ENCODE measurements at places on chromosomes 2 and 18. TPM values are rescaled to one million over a fixed set of nuclear protein-coding genes. Genes with fewer than 3 reads are reported as not detected.

GRCh38 chr18:56107821-56108477, 520.0 kb upstream of the TCF4 start:
- DNase-seq, result no peak

- no peak for DNase-seq
Measured at GRCh38 chr2:105796791-105797190, 52.1 kb downstream of the NCK2 start.

DNA sequence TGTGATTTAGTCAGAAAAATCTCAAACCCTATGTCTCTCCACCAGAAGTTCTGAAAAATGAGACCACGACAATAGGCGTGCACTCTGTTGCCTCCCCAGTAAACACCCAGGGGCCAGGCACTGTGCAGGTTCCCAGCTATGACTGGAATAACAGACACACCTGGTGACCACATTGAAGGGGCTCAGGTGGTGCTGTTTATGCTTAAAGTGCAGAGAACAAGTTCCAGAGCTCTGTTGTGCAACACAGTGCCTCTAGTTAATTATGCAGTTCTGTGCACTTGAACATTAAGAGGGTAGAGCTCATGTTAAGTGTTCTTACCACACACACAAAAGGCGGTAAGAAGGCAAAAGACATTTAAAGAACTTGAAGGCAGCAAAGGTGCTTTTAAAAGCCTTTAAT, 52.6 kb upstream of the AFF3 start:
- DNase-seq, result no peak

DNA sequence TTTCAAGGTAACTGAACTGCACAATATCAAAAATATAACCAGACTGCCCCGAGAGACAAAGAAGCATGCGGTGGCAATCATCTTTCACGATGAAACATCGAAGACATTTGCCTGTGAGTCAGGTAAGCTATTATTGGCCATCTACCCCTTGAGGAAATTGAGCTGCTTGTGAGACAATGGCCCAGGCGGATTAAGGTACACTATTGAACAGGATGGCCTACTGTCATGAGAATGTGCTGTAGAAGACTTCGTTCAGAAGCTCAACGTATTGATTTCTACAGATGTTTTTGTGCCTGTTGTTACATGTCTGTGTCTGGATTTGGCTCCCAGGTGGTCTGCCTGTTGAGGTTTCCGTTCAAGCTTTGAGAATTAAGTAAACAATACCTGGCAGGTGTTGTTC, 198.7 kb downstream of the DOK6 start:
- no peak for DNase-seq

DNA sequence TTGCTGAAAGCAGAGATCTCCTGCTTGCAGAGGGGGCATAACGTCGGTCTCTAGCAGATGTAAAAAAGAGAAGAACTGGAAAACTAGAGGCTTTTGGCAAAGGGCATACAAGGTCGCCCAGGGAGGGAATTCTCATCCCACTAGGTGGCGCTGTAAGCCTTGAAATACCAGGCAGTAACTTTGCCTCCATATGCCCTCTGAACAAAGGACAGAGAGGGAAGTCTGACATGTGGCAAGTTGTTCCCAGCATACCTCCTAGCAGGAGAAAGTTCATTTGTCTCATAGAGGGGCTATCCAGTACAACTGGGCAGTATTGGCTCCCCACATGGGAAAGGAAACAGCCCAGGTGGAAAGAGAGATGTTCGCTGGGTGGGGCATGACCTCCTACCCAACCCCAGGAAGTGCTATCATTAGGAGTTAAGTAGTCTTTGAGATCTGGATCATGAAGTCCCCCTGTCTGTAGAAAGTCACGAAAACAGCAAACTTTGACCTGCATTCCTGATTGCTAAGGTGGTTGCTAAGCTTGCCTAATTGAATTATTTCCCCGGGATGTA, 39.9 kb downstream of the STK17B start:
- DNase-seq, result no peak

GRCh38 chr2:207951734-207952470, 73.4 kb downstream of the PLEKHM3 start:
- no peak for DNase-seq

- no peak for DNase-seq
Measured at GRCh38 chr2:217669831-217670230, 333.0 kb downstream of the TNS1 start.

Gene SCN1A
- polyA plus RNA-seq, result 0.17 TPM

DNA sequence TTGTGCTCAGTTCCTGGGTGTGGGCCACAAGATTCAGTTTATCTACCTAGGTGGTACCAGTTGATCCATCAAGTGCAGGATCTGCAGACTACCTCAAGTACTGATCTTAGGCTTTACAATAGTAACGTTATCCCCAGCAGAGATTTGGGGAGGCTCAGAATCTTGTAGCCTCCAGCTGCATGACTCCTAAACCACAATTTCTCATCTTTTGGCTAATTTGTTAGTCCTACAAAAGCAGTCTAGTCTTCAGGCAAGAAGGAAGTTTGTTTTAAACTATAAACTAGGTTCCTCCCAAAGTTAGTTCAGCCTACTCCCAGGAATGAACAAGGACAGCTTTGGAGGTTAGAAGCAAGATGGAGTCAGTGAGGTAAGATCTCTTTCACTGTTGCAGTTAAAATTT, 213.5 kb upstream of the PIEZO2 start:
- no peak for DNase-seq

Gene RFTN2
- 17.2 TPM for polyA plus RNA-seq

DNA sequence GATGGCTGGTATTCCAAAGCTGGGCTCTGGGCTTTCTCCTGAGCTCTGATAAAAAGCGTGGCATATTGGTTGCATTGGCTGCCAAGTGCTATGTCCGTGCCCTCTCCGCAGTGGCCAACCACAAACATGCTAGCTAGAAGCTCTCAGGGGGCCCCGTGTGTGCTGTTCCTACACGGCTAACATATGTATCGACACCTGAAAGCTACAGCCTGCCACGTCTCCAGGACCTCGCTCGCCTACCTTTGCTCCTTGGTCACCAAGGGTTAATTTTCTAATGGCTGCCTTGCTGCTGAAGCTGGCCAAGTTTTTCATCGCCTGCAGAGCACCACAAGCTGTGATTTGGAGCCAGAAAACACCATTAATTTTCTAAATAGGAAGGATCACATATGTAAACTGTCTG, 888.4 kb downstream of the BCL11A start:
- DNase-seq, result no peak

DNA sequence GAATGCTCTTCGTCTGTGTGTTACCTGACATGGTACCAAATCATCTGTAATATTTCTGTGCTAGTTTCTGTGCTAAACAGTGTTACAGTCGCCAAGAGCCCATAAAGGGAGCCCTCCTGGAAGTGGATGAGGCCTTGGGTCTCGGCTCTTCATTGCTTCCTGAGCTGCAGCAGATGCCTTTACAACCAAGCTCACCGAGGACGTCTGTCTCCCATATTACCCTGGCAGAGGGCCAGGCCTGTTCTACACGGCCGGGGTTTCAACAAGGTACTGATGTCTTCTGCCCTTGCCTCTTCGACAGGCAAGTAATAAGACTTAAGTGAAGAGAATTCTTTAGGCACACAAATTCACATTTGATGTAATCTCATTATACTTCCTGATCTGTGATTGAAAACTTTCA, 16.8 kb downstream of the RPL31 start:
- DNase-seq, result no peak

- no peak for DNase-seq
Measured at GRCh38 chr2:50777954-50778353, 254.0 kb downstream of the NRXN1 start.

- DNase-seq, result no peak
Measured at GRCh38 chr18:28079883-28080282, 97.0 kb downstream of the CDH2 start.

Gene KLHL41
- 1.2 TPM for polyA plus RNA-seq

DNA sequence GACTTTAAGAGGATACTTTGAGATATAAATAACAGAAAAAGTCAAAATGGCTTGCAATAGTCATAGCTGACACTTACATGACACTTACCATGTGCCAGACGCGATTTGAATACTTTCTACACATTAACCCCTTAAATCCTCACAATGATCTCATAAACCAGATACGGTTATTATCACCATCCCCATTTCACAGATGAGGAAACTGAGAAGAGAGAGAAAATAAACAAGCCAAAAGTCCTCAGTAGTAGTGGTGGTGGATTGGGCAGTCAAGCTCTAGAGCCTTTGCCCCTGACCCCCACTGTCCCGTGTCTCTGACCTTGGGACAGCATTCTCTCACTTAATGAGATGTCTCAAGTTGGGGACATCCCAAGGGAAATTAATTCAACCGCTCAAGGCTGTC, 105.2 kb upstream of the TAF1B start:
- DNase-seq, result no peak

DNA sequence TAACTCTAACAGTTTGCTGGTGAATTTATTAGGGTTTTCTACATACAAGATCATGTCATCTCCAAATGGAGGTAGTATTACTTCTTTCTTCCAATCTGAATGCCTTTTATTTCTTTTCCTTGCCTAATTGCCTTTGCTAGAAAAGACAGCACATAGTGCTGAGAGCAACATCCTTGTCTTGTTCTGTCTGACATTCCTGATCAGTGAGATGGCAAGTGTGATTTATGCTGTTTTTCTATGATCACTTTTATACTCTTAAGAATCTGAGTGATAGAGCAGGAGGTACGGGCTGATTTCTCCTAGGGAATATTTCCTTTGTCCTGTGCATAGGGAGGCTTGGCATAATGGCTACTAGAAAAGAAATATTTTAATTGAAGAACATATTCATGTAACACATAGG, 17.3 kb downstream of the LYPD6B start:
- DNase-seq, result no peak

- peak; percentile 23 for DNase-seq
Measured at GRCh38 chr2:174247474-174248186, 702 bp downstream of the OLA1 start.

- no peak for DNase-seq
Measured at GRCh38 chr18:63144748-63145147, 174.8 kb downstream of the BCL2 start.

- DNase-seq, result no peak
Measured at GRCh38 chr18:59631583-59632181, 65.5 kb downstream of the CCBE1 start.

DNA sequence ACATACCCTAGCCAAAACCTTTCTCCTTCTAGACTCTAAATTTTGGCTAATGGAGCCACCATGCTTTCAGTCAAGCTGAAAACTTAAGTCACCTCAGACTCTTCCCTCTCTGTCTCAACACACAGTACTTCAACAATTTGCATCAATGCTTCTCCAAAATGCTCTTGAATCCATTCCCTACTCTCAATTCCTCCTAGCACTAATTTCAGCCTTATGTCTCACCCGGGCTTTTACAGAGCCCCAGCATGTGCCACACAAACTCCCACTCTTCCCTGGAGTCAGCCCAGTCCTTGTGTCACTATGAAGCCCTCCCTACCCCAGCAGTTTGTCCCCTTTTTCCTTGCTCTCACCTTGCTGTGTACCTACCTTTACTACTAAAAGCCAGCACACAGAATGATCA, 38.7 kb downstream of the AAK1 start:
- DNase-seq, result no peak

DNA sequence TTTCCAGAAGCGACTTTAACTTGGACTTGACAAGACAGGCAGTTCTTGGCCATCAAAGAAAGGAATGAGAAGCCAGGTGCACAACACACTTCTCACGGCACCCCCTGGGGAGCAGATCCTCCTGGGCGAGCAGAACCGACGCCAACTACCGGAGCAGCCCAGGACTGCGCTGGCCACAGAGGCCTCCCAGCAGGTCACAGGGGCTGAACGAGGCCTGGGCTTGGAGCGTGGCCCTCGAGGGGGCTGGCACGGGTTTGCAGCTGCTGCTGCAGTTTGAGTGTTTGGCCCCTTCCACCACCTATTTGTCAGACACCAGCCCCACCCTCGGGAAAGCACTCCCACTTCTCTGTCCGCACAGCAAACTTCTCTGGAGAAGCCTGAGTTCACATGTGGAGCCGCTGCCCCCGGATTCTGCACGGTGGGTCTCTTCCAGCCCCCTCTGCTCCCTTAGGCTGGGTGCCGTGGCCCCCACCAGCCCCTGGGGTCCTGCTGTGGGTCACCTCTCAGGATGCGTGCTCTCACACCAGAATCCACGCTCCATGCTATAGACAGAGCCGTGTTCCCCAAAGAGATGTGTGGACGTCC, 306.7 kb upstream of the SALL3 start:
- DNase-seq, result no peak

- no peak for DNase-seq
Measured at GRCh38 chr2:217977840-217978535, 24.8 kb downstream of the TNS1 start.

DNA sequence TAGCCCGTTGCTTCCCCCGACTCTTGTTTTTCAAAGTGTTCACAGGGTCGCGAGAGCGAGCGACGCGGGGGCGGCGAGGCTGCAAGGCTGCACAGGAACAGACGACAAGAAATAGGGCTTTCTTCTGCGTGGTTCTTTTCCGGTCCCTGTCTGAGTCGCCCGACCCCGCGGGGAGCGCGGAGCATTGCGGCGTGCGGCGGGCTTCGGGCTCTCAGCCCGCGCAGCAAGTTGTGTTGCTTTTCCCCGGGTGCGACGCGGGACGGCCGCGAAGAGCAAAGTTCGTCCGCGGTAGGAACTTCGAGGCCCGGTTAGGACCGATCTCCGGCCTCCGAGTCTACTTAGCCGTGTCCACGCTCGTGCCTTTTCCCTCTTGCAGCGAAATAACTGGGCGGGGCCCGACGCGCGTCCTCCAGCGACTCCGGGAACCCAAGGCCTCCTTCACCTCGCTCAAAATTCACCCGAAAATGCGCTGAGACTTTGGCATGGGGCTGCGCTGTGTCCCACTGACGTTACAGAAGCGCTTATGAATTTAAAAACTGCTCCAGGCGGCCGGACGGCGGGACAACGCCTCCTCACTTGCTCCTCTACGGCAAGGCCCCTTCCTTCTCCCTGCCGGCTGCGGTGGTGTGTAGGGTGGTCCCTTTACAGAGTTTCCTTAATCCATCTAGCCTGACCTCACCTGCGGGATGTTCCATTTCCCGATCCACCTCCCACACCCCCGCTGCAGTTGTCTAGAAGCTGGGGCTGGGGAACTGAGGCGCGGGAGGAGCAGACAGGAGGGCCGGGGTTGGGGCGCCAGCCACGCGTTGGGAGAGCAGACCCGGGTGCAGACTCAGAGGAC, 1.5 kb upstream of the BCL2L11 start:
- DNase-seq, result peak; percentile 18

DNA sequence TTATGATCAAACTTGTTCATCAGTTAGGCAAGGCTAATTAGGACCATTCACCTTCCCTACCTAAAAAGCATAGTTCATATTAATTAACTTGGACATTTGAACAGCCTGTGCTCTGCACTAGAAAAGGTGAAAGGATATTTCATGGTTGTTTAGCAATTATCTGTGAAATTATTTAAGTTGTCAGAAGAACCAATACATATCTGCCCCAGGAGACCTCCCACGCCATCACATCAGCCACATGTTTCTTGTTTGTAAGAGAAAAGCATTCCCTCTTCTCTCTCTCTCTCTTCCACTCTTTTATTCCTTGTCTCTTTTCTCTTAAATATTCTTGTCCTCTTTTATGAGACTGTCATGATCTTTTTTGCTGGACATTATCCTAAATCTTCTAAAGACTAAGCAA, 282.0 kb upstream of the RND3 start:
- no peak for DNase-seq

DNA sequence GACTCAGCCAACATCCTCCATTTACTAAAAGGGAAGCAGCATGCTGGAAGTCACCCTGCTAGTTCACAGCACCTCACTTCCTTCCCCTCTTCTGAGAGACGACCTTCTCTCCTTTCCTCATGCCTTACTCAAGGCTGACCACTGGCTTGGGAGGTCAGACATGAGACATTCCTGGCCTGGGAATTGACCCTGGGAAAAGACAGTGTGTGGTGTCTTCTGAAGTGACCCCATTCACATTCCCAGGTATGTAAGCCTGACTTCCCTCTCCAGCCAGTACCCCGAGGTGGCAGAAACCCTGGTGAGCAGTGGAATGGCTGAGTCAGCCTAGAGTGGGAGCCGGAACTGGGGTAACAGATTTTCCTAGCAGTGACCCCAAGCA, 92.4 kb downstream of the PLB1 start:
- DNase-seq, result no peak
